ENCODE measurements at places on chromosomes 3 and 15.

- no peak for DNase-seq
Measured at GRCh38 chr15:57122080-57122840, 203.8 kb downstream of the TCF12 start.

- DNase-seq: no peak
Measured at GRCh38 chr15:71248386-71248785, 133.1 kb downstream of the THSD4 start.

DNA sequence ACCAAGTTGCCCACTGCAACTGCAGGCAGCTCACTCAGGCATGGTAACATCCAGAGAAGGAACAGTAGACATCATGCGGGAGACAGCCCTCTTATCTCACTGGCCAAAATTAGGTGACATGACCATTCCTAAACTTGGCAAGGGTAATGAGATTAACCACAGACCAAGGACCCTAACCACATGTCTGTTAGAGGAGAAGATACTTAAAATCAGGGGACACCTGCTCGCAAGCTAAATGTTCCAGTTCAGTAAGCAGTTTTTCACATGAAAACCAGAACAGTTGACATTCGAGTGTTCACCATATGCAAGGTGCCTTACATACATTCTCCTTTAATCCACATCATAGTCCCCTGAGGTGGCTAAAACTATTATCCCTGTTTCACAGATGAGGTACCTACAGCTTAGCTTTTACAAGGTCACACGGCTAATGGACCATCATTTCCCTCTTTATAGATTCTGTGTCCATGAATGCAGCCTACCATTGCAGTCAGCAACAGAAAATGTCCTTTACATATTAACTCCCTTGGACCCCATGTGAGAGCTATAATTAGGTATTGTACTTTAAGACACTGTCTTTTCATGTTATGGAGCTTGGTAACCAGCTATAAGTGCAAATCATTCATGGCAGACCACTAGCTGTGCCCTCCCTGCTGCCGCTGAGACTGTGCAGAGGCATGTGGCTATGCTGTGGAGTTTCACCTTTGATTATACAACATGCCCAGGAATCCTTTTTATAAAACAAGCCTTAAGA, 154.1 kb downstream of the LIPC start:
- DNase-seq: no peak

DNA sequence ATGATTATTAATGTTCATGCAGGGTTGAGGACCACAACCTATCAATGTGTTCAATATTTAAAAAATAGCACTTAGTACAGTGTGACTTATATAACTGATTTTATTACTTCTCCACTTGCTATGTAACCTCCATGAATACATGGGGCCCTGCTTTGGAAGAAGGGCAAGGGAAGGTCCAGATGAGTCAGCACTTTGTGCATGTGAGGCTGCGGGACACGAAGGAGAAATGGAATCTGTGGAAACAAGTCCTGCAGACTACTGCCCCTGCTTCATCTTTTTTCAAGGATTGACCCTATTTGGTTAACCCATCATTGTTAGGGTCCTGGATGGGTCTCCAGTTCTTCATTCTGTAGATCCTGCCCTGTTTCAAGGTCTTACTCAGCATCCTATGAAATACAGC, 1.6 kb downstream of the NXPE3 start:
- peak; percentile 55 for DNase-seq

DNA sequence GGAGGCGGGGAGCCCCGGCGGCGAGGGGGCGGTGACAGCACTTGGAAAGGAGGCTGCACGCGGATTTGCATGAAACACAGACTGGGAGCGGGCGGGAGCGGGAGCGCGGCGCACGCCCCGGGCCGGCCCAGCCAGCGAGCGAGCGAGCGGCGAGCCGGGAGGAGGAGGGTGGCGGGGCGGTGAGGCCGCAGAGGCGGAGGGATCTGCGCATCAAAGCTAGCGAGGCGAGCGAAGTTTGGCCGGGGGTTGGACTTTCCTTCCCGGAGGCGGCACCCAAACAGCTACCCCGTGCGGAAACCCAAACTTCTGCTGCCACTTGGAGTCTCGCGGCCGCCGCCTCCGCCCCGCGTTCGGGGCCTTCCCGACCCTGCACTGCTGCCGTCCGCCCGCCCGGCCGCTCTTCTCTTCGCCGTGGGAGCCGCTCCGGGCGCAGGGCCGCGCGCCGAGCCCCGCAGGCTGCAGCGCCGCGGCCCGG, at the start of gene SMAD3:
Gene SMAD3 (plus strand): TSS at position 72 of the 475 bp plus-strand sequence. CDS start 553 bp downstream, outside the sequence.
- peak; percentile 78 for DNase-seq

DNA sequence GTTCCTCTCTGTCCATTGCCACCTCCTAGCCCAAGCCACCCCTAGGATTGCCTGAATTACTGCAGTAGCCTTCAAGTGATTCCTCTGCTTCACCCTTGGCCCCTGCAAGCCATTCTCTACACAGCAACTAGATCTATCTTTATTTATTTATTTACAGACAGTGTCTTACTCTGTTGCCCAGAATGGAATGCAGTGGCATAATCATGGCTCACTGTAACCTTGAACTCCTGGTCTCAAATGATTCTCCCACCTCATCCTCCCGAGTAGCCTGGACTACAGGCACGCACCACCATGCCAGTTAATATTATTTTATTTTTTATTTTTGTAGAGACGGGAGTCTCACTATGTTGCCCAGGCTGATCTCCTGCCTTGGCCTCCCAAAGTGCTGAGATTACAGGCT, 1.9 kb upstream of the JAGN1 start:
- DNase-seq: no peak

DNA sequence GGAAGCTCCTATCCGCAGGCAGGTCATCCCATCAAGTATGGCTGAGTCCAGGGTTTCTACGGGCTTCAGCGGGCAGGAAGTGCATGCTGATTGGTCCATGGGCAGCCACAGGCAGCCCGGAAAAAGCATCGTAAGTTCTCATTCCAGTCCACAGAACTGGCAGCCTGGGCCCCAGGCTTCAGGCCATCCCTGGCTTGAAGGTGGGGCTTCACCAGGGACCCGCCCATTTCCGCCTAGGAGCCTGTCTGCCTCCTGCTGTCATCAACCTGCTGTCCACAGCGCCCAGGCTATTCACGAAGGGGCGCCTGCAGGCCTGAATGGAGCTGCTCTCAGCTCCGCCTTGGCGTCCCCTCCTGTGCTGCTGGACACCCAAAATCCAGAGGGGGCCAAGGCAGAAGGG, 13.9 kb downstream of the PCYT1A start:
- DNase-seq: no peak

Measured in putamen (tissue), 1 donor.